Fibroblast of skin of right quadriceps (primary cell): ENCODE measurements at places on chromosomes 5 and 9.

GRCh38 chr5:148469501-148469935 lies 85.8 kb downstream of the FBXO38 start:
- DNase-seq: peak; percentile 8

DNA sequence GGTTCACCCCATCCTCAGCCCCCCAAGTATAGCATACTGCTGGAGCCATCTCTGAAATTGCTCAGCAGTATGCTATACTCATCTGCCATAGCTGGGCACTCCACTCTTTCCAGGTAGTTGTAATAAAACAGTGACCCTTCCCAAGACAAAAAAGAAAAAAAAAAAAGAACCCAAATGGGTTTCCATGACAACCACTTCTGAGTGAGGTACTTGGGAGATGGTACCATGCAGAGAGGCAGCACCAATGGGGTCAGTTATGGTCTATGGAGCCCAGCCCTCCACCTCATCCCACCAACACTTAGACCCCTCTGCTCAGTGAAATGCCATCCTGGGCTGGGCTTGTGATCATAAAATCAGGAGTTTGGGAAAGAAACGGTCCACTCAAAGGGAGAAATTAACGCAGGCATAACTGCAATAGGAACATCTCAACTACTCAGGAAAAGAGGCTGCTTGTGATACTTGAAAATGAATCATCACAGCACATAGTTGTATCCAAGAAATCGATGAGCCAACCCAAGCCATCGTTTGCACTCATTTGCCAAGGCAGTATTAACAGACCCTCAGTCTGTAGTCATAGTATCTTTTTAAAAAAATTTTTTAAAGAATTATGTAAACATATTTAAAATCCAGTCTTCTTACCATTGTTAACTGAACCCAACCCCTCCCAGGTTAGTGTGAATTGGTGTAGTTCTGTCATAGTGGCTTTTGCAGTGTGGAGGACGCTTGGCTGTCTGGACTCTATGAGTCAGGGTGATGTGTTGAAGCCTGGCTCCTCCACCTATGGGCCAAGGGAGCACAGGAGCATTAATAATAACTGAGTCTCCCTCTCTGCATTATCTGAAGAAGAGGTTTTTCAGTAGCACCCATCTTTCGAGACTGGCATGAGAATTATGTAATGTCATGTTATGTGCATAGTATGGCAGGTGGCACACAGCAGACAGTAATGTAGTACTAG lies 402.7 kb downstream of the SPOCK1 start:
- DNase-seq: peak; percentile 28

- no peak for DNase-seq
Observed at GRCh38 chr5:109506556-109506955, 96.8 kb upstream of the PJA2 start.

DNA sequence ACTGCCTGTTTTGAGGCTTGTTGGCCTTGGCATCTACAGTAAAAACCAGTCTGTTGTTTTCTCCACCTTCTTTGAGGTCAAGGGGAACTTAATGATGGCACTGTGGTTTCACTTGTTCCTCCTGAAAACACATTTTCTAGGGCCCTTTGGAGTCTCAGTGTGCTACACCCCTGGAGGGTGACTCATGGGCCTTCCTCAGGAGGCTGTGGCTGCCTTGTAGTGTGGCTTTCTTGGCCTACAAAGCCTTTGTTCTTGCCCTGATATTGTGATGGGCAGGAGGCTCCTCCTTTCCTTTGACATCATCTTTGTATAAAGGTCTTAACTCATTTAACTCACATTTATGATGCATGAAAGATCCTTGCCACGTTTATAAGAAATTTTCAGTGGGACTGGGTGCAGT lies 56.3 kb upstream of the GPBP1 start:
- DNase-seq: no peak

GRCh38 chr5:146076028-146076427 lies 29.3 kb downstream of the PLAC8L1 start:
- no peak for DNase-seq
